ENCODE measurements at places on chromosomes 3 and 15.

DNA sequence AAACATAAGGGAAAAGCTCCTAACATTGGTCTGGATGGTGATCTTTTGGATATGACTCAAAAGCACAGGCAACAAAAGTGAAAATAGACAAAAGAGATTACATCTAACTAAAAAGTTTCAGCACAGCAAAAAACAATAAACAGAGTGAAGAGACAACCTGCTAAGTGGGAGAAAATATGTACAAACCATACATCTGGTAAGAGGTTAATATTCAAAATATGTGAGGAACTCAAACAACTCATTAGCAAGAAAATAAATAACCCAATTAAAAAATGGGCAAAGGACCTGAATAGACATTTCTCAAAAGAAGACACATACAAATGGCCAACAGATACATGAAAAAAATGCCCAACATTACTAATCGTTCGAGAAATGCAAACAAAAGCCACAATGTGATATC is 19.0 kb upstream of the NR1I2 start:
- DNase-seq: peak; percentile 3

DNA sequence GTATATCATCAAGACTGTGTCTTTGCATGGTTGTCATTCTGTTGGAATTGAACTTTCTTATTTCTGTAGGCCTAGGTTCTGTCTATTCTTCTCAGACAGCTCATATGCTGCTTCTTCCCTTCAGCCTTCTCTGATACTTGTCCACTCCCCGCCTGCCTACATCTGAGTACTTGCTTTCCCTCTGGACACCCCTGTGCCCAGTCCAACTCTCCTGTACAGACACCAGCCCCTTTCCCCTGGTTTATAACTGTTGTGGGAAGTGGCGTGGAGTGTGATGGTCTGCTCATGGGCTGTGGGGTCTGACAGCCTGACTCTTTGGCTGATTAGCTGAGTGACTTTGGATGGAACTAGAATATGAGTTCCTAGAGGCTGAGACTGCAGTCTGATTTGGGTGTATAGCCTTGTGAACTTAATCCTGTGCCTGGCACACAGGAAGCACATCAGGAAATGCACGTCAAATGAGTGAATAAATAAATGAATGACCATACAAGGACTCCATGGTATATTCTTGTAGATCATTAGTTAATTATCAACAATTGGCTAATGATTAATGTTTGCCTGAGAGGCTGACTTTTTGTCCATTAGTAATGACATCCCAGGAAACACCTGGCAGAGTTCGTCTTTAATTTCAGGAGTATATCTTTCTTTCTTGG is 11.8 kb downstream of the CACNA1D start:
- no peak for DNase-seq

DNA sequence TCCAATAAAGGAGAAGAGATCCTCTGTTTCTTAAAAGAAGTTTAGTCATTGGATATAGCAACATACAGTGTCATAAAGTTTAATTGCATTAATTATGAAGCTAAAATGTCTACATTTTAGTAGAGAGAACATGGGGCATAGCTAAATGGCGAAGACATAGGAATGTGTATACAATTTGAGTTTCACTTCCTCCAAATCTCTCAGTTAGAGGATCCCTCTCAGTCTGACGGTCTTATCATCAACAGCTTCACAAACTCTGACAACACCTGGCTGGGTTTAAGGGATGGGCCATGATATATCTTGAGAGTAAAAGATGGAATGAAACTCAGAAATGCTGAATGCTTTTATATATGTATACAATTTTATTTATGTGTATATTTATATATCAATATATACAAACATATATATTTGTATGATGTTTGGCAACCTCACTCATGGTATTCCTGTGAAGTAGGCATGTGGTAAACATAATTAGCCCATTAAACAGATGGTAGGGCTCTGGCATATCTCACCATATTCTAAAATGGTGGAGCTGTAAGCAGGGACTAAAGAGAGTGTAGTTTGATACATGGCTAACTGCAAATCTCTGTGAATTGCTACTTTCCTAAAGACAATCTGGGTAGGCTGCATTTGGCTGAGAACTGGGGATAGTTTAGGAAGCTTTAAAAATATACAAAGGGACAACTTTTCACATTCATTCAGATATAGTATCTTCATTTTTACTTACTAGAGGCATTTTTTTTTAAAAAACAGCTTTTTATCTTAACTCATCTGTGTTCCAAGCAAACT is 111.6 kb downstream of the TIGIT start:
- DNase-seq: no peak

- DNase-seq: no peak
Measured at GRCh38 chr3:9061634-9062033, 98.4 kb upstream of the RAD18 start.

GRCh38 chr15:33201491-33202231 is 7.1 kb upstream of the FMN1 start:
- DNase-seq: no peak

DNA sequence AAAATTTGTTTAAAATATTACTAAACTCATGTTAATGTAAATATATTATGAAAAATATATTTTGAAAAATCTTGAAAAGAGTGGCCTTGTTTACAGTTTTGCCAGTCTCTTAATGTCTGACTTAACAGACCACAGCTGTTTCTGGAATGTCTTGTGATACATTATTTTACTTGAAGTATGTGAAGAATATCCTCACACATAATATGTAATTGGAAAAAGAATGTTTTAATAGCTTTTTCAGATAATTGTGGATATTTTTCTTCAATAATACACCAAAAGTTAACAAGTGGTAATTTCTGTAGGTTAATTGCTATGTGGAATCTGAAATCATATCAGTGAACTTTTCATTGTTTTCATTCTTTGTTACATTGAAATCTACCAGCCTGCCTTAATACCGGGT is 101.3 kb downstream of the UBE2E2 start:
- DNase-seq: no peak

- no peak for DNase-seq
Measured at GRCh38 chr3:31307131-31307785, 225.5 kb upstream of the STT3B start.

GRCh38 chr15:35078221-35078915 is 6.7 kb downstream of the NANOGP8 start:
- DNase-seq: no peak

DNA sequence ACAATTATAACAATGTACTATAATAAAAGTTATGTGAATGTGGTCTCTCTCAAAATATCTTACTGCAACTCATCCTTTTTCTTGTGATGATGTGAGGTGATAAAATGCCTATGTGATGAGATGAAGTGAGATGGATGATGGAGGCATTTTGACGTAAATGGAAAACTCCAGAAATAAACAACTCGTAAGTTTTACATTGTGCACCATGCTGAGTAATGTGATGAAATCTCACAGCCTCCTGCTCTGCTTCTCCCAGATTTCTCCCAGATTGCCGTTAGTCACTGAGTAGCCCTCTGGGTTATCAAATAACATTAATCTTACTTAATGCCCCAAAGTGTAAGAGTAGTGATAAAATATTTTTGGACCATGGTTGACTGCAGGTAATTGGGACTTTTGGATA is 64.8 kb upstream of the SLCO2A1 start:
- DNase-seq: peak; percentile 51

- DNase-seq: no peak
Measured at GRCh38 chr15:65406424-65407000, 16.2 kb downstream of the IGDCC4 start.

DNA sequence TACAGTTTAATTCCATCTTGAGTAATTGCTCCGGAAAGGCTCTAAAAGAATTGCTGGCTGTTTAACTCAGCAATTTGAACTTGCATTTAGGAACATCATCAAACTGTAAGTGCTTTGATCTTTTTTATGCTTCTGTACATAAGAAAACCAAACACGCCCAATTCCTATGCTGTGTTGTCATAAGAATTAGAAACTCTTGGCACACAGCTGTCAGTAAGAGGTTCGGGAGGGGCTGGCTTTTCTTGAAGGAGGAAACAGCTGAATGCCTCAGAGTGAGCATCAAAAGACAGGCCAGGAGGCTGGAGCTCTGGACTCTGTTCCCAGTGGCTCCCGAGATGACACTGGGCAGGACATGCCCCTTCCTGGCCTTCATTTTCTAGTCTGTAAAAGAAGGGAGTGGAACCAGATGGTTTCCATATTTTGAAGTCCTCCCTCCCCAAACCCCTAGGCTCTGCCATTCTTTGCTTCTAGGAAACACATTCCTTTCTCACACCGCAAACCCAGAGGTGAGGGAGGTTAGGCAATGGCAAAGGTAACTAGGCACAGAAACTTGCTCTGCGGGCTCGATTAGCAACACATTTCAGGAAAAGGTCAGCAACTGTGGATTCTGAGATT is 73.7 kb upstream of the DLG1 start:
- peak; percentile 88 for DNase-seq

DNA sequence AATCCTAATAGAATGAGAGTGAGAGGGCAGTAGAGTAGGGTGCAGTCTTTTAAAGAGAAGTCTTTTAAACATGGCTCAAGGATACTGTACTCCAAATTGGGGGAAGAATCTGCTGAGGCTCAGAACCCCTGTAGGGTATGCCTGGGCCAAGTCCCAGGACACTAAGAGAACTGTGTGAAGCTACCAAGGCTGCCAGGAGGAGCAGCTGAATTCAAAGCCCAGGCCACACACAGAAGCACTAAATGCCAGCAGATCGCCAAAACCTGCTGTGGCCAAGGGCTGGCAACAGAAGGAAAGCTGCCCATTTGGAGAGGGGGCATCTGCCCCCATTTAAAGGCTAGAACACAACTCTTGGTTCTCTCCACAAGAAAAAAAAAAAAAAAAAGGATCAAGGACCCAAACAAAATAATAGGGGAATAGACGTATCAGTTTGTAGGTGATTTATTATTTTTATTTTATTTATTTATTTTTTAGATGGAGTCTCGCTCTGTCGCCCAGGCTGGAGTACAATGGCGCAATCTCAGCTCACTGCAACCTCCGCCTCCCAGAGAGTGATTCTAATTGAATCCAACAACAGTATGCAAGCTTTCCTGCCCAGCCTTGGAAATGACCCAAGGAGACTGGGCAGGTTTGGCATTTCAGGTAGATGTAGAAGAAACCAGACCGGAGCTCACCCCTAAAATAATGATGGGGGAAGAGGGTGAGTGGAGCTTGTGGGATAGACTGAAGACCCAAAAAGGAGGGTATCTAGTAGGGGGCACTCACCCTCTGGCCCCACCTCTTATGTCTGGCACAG is 279.0 kb upstream of the WNT5A start:
- DNase-seq: no peak

DNA sequence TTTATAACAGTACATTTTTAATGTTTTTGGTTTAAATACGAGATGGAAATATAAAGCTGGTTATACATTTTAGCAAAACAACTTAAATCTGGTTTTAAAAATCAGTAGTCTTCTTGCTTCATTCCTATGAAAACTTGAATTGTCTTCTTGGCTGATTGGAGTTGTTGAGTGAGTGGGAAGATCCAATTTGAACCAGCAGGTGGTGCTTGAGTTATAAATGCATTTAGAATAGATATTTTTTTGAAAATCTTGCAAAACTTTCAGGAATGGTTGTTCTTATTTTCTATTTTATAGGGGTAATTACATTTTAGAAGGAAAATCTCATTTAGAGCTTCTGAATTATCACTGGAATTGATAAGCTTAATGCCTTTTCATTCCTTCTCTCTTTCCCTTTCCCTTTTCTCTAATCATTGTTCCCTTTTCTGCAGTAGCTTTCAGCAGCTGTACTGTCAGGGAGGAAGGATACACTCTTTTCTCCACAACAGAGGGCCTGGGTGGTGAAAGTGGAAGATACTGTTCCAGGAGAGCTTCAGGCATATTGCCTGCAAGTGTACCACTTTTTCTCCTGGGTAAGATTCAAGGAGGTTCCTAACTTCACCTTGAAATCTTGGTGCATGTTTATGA is 335.6 kb downstream of the NLGN1 start:
- DNase-seq: no peak

- no peak for DNase-seq
Measured at GRCh38 chr3:160577093-160577492, 11.7 kb upstream of the KPNA4 start.

DNA sequence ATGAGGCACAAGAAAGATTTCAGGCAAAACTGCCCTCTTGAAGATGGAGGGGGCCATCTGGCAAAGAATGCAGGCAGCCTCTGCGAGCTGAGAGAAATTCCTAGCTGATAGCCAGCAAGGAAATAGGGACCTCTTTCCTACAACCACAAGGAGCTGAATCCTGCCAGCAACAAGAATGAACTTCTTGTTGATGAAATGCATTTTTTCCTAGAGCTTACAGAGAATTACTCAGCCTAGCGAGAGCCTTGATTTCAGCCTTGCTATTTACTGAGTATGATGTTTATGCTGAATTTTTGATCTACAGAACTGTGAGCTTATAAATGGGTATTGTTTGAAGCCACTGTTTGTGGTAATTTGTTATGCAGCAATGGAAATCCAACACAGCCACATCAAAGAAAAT is 148.5 kb upstream of the NAALADL2 start:
- no peak for DNase-seq

- DNase-seq: no peak
Measured at GRCh38 chr3:187966096-187966495, 187.9 kb upstream of the LPP start.

- DNase-seq: no peak
Measured at GRCh38 chr15:73584699-73585420, 48.3 kb downstream of the NPTN start.

DNA sequence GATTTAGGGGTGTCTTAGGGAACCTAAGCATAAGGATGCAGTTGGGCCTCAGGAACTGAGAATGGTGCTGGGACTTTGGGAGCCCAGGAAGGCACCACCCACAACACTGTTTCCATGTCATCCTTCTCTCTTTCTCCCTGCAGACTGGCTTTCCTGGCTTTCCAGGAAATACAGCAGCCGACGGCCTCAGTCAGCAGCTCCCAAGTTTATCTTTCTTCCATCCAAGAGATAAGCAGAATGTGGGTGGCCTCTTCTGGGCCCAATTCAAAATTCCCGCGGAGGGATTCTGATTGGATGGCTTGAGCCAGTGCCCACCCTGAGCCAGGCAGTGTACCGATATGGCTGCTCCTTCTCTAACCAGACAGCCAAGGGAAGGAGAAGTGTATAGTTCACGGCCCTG is 4.5 kb upstream of the CLN6 start:
- no peak for DNase-seq

- DNase-seq: peak; percentile 7
Measured at GRCh38 chr15:61888074-61888780, 172.0 kb downstream of the VPS13C start.

DNA sequence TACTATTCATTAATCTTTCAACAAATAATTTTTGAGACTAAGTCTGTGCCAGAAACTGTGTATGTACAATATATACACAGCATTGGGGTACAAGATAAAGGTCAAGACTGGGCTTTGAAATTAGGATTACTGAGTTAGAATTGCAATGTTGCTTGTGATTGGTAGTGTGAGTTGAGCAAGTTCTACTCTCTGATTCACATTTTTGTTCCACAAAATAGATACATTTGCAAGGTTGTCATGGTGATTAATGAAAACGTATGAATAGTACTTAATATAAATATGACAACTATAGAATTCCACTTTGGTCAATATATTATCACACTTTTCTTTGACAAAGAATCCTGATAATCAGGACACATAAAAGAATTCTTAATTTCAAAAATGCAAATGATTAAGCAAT is 314.6 kb downstream of the GBE1 start:
- DNase-seq: no peak

GRCh38 chr3:63613561-63613960 is 38.9 kb upstream of the SNTN start:
- peak; percentile 41 for DNase-seq
